ENCODE measurements at places on chromosomes 6 and 20.

- no peak for DNase-seq
These were observed 68.2 kb downstream of the C6orf52 start for GRCh38 chr6:10626154-10626741.

GRCh38 chr20:32378461-32378860 lies 20.3 kb downstream of the ASXL1 start:
- no peak for DNase-seq

- no peak for DNase-seq
These were observed 157.2 kb downstream of the SOD2 start for GRCh38 chr6:159535656-159536350.

DNA sequence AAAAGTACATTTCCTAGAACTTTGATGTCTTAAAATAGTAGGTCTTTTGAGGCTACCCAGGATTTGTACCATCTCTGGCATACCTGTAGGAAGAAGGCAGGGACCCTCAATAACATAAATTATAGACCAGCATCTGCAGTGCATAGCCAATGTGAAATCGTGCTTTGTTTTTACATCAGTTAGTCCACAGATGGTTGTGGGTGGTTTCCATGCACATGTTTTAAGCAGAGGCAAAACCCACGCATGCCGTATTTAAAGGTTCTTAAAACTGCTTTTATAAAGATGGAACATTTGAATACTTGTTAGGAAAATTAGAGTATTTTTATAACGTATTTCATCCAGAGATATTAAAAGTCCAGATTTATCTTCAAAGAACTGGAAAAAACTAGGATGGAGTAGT lies 66.3 kb downstream of the SH3BGRL2 start:
- DNase-seq: no peak

- no peak for DNase-seq
These were observed 2.0 kb upstream of the COL10A1 start for GRCh38 chr6:116127771-116128493.

DNA sequence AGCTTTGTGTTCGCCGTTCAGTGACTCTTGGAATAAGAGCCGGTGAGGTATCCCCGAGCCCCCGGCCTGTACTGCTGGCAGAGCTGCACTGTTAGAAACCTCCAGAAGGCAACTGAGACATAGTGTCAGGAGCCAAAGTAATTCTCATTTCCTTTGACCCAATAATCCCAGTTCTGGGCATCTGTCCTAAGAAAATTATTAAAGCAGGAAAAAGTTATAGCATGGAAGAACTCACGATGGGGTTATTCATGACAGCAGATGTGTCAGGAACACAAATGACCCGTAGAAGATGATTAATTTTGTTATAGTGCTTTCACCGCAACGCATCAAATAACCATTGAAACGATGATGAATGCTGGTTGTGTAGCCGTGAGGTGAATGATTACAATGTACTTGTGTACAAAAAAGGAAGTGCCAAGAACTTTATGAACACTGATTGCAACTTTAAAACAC lies 20.3 kb downstream of the CYP21A2 start:
- no peak for DNase-seq

- no peak for DNase-seq
These were observed 380.4 kb downstream of the CENPW start for GRCh38 chr6:126720304-126720703.

DNA sequence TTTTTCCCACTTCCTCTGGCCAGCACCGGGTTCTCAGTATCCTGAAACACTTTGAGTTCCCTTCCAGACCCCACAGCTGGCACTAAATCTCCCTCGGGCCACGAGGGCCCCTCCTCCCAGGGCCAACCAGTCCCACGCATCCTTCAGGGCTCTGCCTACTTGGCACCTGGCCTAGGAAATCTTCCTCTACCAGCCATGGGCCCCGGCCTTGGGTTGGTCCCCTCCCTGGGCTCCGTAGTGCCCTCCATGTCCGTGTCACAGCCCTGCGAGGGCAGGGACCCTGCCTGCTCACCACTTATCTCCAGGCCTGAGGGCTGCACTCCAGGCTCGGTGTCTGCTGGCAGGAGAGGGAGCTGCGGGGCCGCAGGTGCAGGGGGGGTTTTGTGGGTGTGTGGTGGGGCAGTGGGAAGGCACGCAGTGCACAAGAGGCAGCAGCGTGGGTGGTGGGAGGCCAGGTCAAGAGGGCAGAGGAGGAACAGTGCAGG lies 48.8 kb upstream of the CDH22 start:
- no peak for DNase-seq

- DNase-seq: no peak
These were observed 3.8 kb downstream of the ULBP1 start for GRCh38 chr6:149967591-149967990.

Measured in stimulated activated CD4-positive, alpha-beta T cell treated with anti-CD3 and anti-CD28 coated beads, Interleukin-15, amount 100 ng/mL, for 1 hour (primary cell).